Effector CD8-positive, alpha-beta T cell (primary cell): ENCODE measurements at places on chromosomes 2 and 18.

DNA sequence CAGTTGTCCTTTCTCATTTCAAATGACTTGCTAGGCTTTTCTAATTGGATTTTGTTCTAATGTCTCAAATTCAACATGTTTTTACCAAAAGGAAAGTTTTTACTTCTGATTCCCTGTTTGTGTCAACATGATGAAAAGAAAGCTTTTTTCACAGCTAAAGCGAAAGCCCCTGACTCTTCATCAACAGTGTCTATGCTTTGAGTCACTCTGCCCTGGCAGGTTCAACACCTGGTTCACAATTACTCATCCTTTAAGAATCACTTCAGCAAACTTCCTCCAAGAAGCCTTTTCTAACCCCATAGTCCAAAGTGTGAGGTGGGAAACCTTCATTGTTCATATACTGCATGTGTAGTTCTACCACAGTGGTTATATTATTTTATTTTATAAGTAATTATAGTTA lies 7.6 kb upstream of the DSG2 start:
- no peak for DNase-seq

DNA sequence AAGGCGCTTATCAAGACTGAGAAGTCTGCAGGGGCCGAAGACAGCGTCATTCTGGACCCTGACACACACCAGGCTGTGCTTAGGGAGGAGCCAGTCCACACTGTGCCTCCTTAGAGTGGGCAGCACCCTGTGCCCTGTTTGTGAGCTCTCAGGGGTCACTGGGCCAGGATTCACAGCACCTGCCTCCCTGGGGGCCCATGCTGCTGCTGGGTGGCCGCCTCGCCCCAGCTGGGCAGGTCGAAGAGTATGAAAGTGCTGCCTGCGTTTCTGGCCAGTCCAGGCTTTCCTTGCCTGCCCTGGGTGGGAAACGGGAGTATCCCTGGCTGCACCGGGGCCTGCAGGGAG lies 15.4 kb upstream of the GPR55 start:
- DNase-seq: no peak

DNA sequence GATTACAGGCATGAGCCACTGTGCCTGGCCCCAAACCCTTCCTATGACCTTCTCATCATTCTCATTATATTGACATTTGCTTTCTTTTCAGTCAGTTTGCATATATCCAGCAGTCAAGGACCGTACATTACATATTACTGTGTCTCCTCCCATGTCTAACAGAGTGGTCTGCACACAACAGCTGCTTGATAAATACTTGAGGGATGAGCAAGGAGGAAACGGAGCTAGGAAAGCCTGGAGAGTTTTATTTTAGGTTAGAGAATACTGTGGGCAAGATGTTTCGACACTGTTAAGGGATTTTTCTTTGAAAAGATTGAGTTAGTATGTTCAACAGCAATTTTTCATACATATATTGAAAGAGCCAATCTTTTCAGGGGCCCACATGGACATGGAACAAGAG lies 76.2 kb upstream of the CHRNA1 start:
- no peak for DNase-seq

DNA sequence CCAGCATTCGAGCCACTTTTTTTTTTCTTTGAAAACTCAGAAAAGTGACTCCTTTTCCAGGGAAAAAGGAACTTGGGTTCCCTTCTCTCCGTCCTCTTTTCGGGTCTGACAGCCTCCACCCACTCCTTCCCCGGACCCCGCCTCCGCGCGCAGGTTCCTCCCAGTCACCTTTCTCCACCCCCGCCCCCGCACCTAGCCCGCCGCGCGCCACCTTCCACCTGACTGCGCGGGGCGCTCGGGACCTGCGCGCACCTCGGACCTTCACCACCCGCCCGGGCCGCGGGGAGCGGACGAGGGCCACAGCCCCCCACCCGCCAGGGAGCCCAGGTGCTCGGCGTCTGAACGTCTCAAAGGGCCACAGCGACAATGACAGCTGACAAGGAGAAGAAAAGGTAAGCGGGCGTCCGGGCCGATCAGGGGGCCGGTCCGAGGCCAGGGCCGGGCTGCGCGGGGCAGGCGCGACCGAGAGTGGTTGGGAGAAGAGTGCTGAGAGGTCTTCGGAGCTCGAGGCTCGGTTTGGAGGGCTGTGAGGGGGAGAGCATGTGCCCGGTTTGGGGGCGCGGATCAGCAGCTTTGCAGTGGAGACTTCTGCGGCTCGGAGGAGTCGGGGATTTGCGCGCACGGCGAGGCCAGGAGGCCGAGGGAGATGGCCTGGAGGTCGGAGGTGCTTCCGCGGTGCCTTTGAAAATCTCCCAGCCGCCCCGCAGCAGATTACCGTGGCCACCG lies 502 bp downstream of the EPAS1 start:
- peak; percentile 60 for DNase-seq

DNA sequence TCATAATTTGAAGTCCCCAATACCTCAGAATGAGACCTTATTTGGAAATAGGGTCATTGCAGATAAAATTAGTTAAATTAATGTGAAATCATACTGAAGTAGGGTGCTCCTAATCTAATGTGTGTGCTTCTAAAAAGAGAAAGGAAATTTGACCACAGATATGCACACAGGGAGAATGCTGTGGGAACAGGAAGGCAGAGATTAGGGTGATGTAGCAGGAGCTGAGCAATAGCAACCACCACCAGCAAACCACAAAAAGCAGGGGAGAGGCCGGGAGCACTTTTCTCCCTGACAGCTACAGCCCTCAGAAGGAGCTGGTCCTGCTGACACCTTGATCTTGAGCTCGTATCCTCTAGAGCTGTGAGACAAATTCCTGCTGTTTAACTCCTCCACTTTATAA lies 24.6 kb upstream of the SCG2 start:
- no peak for DNase-seq

DNA sequence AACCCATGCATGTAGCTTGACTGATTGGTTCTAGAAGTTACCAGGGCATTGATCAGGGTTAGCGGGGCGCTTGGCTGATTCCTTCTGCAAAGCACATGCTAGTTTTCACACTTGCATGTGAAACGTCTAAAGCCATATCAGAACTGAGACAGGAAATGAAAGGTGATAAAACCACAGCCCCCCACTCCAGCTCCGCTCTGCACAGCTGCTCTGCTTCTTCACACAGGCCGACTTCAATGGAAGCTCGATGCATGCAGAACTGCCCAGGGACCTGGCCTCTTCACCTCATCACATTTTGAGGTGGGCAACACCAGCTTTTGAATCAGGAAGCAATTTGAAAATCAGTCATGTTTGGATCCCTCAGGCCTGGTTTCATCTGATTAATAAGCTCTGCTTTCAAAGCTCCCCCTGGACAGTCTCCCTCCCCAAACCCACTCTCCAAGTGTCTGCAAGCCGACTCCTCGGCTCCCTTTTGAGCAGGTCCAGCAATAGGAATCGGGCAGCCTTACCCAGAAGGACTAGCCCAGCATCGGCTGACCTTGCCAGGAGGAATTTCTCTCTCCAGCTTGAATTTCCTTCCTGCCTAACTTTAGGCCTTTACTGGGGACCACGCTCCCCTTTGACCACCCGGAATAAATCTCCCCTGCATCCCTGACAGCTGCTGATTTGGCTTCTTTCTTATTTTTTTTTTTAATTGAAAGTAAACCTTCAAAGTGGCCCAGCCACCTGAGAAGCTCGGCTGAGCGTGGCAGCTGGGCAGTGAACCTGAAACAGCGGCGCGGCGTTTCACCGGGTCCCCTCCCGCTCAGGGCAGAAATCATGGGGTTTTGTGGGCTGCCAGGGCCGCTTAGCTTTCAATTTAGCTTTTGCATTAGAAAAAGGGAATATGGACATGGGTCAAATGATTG lies 31.7 kb downstream of the HRH4 start:
- no peak for DNase-seq

DNA sequence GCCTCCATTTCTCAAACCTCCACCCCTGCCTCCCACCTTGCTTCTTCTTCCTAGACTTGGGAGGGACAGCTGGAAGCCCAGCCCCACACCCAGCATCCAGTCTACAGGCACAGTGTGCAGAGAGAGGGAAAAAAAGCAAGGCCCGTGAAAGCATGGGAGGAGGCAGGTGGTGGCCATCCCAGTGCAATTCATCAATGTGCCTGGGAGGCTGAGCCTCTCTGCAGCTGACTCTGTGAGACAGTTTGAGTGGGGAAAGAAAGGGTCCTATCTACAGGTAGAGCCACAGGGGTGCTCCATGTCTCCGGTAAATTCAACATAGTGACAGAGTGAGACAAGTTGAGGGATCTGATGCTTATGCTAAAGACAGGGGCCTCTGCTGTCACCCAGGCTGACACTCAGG lies 340.6 kb downstream of the DYSF start:
- DNase-seq: no peak

DNA sequence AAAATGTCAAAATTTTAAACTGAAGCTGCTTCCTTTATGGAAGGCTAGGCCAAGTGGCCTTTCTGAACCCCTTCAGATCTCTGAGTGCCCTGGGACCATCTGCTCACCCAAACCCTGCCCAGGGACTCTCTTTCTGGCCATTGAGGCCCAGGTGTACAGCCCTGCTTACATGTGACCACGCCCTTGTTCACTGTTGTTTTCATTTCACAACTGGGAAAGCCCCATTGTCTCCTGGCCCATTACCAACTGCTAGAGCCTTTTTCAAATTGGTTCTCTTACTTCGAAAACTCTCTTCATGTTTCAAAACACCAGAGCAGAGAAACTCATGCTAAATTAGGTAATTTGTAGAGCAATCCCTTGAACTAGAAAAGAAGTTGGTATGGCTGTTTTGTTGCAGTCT lies 219.5 kb upstream of the TANK start:
- DNase-seq: no peak

GRCh38 chr2:39521876-39522517 lies 84.9 kb upstream of the MAP4K3 start:
- DNase-seq: no peak

DNA sequence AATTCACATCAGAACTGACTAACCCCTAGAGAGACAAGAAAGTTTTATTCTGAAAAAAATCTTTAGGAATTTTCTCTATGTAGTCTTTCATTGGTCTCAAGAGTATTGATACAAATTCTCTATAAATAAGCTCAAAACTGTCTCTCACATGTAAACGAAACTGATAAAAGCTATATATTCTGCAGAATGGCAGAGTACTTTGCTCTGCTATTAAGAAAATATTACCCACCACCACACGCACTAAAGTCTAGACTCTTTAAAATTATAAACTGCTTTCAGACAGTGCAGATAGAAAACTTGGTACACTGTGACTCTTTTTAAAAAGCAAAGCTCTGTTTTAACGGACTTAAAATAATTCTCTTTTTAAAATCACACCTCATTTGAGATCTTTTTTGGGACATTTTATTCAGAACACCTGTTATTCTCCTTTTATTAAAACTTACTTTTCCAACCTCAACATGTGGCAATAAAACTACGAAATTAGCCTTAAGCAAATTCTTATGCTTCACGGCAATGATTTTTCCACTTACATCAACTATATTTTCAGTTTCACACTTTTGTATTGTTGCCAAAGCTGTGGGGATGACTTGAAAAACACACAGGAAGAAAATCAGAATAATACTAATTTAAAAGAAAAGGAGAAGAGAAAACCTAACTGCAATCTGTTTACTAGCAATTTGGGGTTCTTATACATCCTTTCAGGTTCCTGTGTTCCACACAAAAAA lies 58.0 kb downstream of the CCDC88A start:
- DNase-seq: no peak

DNA sequence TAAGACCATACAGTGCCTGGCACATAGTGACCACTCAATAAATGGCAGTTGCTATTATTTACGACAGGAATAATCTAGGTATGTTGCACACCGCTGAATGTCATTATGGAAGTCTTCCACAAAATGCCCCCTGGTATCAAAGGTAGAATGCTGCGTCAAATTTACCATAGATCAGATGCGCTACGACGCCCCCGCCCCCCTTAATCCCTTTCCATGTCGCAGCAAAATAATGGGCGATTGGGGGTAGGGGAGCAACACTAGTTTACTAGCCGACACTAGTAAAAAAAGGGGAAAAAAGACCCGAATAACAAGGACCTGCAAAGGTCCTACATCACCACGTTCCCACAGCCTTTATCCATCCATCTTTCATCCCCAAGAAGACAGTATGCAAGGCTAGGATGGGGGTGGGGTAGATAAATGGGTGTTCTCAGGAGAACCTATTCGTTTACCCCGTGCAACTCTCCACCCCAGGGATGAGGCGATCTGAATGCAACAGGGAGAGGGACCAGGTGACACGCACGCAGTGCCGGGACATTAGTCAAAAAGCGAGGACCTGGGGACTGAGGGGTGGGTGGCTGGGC lies 455 bp downstream of the PREPL start:
- no peak for DNase-seq

GRCh38 chr2:168633895-168634294 lies 168.5 kb upstream of the NOSTRIN start:
- no peak for DNase-seq
